ENCODE measurements at places on chromosomes 1 and 21. TPM values are rescaled to one million over a fixed set of nuclear protein-coding genes. Genes with fewer than 3 reads are reported as not detected.

- no peak overlapping the region for H3K27ac ChIP-seq
- no peaks in the 10 kb centered on the region for H3K4me1 ChIP-seq
- DNase-seq = no peak
- H3K27me3 ChIP-seq = no peaks in the 10 kb centered on the region
Observed at GRCh38 chr1:84855168-84855567, 37.8 kb downstream of the LPAR3 start.

DNA sequence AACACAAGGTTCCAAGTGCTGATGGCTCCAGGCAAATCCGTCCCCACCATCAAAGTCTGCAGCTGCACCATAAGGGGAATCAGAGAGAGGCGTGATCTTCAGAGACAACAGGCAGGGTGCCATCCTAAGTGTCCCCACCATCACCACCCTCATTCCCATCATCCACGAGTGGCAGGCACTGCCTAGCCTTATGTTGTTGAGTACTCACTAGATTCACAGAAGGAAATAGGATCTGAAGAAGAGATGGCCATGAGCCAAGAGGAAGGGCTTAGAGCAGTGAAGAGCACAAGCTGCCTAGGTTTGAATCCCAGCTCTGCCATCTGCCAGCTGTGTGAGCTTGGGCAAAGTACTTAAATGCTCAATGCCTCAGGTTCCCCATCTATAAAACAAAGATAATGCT, 207.3 kb upstream of the CSF3R start:
- H3K27me3 ChIP-seq = peaks cover 74% of the 10 kb centered on the region
- H3K36me3 ChIP-seq = no peaks in the 10 kb centered on the region
- H3K4me3 ChIP-seq = no peak overlapping the region
- no peak for DNase-seq
- no peaks in the 10 kb centered on the region for H3K4me1 ChIP-seq

The KISS1 gene
- total RNA-seq = not detected

DNA sequence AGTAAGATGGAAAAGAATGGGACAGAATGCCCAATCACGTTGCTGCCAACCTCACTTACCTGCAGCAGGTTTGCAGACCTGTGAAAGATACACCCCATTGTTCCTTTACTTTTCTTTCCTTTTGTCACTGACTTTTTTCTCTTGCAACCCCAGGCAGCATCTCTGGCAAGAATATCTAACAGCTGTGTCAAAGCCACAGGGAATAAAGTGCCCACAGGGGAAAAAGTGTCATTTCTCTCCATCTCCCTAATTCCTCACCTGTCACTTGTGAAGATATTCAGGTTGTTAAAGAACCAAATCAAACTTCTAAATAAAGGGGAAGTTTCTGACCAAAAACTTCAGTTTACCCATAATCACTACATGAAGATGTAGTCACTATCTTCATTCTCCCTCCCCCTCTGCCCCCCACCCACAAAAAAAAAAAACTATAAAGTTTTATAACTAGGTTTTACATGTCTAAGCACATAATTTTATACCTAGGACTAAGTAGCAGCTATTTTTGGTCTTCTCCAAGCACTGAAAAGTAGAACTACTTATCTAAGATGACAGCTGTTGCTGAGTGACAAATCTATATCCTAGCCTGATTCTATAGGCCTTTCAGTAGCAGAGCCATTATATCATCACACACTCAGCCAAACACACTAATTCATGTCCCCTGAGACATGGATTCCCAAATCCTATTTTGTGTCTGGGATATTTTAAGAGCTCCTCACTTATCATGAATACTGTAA, 54.9 kb downstream of the TBX15 start:
- no peak for DNase-seq
- no peaks in the 10 kb centered on the region for H3K27me3 ChIP-seq
- H3K4me3 ChIP-seq = no peak overlapping the region

The NTNG1 gene
- total RNA-seq = 1.1 TPM

DNA sequence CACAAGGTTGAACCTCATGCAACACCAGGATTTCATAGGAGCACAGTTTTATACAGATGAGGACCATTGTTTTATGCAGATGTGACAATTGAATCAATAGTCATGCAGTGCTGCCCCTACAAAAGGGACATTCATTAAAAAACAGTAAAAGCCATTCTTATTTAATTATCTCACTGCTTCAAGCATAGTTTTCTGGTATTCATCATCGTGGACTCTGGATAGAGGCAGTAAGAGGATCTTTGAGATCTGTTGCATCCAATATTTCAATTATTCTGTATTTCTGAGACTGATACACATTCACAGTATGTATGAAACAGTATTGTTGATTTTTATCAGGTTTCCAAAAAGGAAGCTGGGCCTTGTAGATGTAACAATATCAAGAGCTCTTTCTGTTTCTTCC, 237.6 kb downstream of the RYR2 start:
- no peak for DNase-seq
- no peaks in the 10 kb centered on the region for H3K4me1 ChIP-seq
- no peak overlapping the region for H3K27ac ChIP-seq
- H3K36me3 ChIP-seq = no peaks in the 10 kb centered on the region
- no peaks in the 10 kb centered on the region for H3K27me3 ChIP-seq

The TSPEAR gene
- total RNA-seq = not detected

- H3K4me1 ChIP-seq = peaks cover 7% of the 10 kb centered on the region
- H3K36me3 ChIP-seq = no peaks in the 10 kb centered on the region
- peaks cover 39% of the 10 kb centered on the region for H3K27me3 ChIP-seq
- DNase-seq = peak; percentile 67
- H3K27ac ChIP-seq = no peak overlapping the region
Observed at GRCh38 chr1:3014050-3014440, 7.2 kb upstream of the ACTRT2 start.

The CDKN2C gene
- total RNA-seq = 7.1 TPM

GRCh38 chr1:40782371-40782956, 1.1 kb upstream of the KCNQ4 start:
- H3K27ac ChIP-seq = no peak overlapping the region
- DNase-seq = no peak
- peaks cover 31% of the 10 kb centered on the region for H3K4me1 ChIP-seq
- H3K4me3 ChIP-seq = peak overlapping the region; percentile 71
- peaks cover 20% of the 10 kb centered on the region for H3K27me3 ChIP-seq

DNA sequence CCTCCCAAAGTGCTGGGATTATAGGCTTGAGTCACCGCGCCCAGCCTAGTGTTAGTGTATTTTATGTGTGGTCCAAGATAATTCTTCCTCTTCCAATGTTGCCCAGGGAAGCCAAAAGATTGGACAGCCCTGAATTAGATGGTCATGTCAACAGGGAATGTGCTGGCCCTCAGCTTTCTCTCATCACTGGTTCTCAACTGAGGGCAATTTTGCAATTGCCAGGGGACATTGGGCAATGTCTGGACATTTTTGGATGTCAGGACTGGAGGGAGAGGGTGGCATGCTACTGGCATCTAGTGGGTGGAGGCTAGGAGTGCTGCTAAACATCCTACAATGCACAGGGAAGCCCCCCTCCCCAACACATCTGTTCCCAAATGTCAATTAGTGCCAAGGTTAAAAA, 95.0 kb downstream of the LAMC2 start:
- H3K4me1 ChIP-seq = peaks cover 37% of the 10 kb centered on the region
- no peak overlapping the region for H3K4me3 ChIP-seq
- no peaks in the 10 kb centered on the region for H3K36me3 ChIP-seq
- no peaks in the 10 kb centered on the region for H3K27me3 ChIP-seq

DNA sequence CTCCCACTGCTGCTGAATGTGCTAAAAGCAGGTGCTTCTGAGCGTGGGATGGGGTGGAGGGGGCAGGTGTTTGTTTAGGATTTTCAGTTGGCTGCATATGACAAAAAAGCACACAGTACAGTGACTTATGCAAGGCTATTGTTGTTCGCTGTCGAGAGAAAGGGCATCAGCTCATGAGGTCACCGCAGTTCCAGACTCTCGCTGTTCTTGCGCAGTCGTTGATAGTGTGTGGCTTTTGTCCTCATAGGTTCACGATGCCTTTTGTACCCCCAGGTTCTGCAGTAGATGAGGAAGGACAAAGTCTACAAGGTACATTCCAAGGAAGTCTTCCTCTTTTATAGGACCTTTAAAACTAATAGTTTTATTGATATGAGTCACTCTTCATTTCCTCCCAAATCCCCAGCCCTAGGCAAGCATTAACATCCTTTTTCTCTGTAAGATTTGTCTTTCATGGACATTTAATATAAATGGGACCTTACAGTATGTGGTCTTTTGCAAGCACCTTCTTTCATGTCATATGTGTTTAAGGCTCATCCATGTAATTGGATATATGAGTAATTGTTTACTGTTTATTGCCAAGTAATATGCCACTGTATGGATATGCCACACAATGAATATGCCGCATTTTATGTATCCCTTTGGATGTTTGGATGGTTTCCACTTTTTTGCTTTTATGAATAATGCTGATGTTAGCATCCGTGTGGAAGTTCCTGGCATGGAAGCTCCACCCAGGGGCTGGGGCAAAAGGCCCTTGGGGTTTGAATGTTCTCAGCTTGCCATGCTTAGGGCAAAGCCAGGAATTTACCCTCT, 14.5 kb upstream of the NLRP3 start:
- no peak for DNase-seq
- H3K27ac ChIP-seq = peak overlapping the region; percentile 70
- no peaks in the 10 kb centered on the region for H3K4me1 ChIP-seq
- H3K36me3 ChIP-seq = no peaks in the 10 kb centered on the region
- no peaks in the 10 kb centered on the region for H3K27me3 ChIP-seq

The S100A5 gene
- total RNA-seq = 2.8 TPM

DNA sequence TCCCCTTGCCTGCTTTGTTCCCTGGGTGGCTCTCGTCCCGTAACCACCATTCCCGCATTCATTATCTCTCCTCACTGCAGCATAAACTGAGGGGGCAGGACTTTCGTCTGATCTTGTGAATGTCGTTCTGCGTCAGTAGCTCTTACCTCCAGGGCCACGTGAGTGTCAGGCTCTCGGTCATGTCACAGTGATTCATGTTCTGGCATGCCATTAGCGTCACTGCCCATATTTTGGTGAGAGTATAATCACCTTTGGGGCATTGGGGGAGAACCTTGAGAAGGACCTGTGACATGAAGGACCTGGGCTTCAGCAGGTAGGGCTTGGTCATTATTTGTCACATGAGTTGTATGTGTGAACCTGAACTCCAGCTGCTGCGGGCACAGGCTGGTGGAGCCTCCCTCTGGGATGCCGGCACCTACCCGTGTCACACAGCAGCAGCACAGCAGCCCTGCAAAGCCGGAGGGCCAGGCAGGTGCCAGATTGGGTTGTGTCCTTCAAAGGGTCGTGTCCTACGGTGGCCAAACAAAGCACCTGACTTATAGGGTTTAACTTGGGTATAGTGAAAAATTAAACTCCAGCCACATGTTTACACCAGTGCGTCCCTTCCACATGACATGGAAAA, 68.5 kb downstream of the BACE2 start:
- no peaks in the 10 kb centered on the region for H3K4me1 ChIP-seq
- no peaks in the 10 kb centered on the region for H3K27me3 ChIP-seq
- no peak overlapping the region for H3K4me3 ChIP-seq

The HSD3B1 gene
- not detected for total RNA-seq

DNA sequence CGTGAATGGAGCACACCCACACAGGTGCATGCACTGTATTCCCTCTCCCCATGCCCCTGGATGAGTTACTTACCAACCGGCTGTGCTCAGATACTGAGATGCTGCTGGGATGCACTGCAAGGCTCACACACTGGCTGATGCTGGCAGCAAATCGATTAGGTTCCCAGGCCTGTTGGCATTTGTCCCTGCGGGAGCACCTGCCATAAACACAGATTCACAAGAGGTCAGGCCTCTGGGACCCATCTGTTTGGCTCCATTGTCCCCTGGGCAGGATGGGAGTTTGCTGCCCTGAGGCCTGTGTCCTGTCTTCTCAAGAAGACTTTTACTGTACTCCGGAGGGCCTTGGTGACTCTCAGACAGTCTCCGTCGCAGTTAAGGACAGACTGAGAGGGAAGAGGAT, 145.4 kb downstream of the PLXNA2 start:
- H3K27me3 ChIP-seq = no peaks in the 10 kb centered on the region
- H3K4me3 ChIP-seq = no peak overlapping the region
- no peak overlapping the region for H3K27ac ChIP-seq
- H3K36me3 ChIP-seq = peaks cover 6% of the 10 kb centered on the region
- H3K4me1 ChIP-seq = peaks cover 20% of the 10 kb centered on the region
- DNase-seq = no peak

DNA sequence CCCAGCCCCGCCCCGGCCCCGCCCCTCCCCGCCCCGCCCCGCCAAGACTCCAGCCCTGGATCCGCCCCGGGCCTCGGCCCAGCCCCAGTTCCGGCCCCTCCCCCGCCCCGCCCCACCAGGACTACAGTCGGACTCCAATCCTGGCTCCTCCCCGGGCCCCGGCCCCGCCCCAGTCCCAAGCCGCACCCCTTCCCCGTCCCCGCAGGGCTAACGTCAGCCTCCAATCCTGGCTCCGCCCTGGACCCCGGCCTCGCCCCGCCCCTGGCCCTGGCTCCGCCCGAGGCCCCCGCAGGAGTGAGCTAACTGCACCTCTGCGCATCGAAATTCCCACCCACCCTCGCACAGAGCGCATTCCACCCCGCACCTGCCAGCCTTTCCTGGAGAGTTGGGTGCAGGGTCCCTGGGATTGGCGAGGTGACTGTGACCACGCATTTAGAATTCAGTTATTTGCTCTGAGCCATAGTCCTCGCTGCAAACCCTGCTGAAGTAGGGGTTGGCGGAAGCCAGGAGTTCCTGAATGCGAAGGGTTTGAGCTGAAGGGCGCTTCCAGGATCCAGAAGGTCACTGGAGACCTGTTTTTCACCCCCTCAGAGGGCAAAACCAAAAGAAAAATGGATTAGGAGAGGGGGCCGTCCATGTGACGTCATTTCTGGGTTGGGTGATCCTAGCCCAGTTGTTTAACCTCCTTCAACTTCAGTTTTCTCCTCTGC, 588 bp upstream of the IGSF8 start:
- H3K4me1 ChIP-seq = peaks cover 24% of the 10 kb centered on the region
- peak; percentile 100 for DNase-seq
- H3K27ac ChIP-seq = peak overlapping the region; percentile 93
- H3K27me3 ChIP-seq = no peaks in the 10 kb centered on the region
- H3K4me3 ChIP-seq = peak overlapping the region; percentile 35

The SLC6A9 gene
- total RNA-seq = 3.9 TPM

DNA sequence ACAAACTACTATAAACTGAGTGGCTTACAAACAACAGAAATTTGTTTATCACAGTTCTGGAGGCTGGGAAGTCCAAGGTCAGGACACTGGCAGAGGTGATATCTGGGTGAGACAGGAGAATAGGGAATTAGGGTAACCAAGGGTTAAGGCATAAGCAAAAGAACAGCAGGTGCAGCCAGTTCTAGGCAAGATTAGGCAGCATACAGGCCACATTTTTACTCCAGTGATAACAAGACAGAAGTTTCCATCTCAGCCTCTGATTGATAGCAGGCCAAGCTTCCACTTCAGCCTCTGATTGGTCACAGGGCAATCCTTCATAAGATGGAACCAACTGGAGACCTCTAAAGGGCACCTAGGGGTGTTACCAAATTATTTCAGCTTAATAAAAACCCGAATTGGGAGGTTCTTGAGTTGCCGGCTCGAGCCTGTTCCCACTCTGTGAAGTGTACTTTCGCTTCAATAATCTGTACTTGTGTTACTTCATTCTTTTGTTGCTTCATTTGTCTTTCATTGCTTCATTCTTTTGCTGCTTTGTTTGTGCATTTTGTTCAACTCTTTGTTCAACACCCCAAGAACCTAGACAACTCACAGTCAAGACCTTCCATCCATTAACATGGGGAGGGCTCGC, 185.6 kb downstream of the TOMM20 start:
- H3K27me3 ChIP-seq = no peaks in the 10 kb centered on the region
- DNase-seq = no peak
- H3K36me3 ChIP-seq = no peaks in the 10 kb centered on the region
- H3K4me1 ChIP-seq = peaks cover 18% of the 10 kb centered on the region

GRCh38 chr1:200971955-200972711, 51.4 kb downstream of the KIF21B start:
- peak; percentile 86 for DNase-seq
- peaks cover 4% of the 10 kb centered on the region for H3K4me1 ChIP-seq
- H3K27me3 ChIP-seq = no peaks in the 10 kb centered on the region
- H3K27ac ChIP-seq = no peak overlapping the region

The PGD gene
- total RNA-seq = 263 TPM

Data from spleen (tissue), 13 donors.